IPS-NIHi11 (cell line): ENCODE measurements at places on chromosomes 5 and 9.

DNA sequence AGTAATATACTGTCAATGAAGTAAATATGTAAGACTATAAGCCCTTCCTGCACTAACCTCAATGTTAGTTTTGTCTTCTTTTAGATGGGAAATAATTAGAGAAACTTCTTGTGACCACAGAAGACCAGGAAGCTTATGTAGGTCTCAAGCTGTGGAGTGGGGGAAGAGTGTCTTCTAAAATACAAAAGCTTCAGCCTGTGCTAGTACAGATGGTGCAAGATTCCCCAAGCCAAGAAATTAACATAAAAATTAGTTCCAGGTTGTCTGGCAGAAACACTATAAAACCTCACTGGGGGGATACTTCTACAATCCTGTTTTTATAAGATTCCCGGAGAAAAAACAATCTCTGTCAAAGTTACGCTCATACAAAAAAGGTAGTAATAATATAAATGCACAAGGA, 103.6 kb downstream of the FNBP1 start:
- DNase-seq = no peak

- DNase-seq = no peak
Observed at GRCh38 chr9:74556685-74557084, 59.5 kb downstream of the RORB start.

GRCh38 chr5:127650022-127650421, 1.1 kb downstream of the CTXN3 start:
- DNase-seq = peak; percentile 22

DNA sequence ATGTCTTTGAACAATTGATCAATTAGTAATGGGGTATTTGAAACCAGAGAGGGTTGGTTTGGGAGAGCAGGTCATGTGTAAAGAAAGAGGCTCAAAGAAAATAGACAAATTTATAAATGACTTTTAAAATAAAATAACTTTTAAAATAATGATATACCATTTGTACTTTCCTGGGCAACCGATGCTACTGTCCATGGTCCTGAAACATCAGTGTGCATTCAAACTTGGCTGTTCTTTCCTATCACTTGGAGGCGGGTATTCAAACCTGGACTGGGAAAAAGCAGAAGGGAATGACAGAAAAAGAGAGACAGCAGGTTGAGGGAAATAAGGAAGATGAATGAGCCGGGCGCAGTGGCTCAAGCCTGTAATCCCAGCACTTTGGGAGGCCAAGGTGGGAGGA, 1446.4 kb upstream of the WWC1 start:
- peak; percentile 51 for DNase-seq

DNA sequence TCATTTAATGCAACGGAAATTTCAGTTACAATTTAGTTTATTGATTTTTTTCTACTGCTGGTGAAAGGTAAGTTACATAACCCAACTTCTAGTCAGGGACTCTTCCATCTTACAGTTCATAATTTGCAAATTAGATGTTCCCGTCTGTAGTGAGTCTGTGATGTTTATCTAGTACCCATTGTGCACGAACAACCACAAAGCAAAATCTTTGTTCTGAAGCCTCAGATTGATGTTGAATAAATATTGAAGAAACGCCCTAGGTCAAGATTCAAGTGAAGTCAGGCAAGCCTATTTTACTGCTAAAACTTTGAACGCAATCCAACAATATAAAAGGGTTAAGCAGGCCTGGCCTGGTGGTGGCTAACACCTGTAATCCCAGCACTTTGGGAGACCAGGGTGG, 43.1 kb downstream of the BASP1 start:
- DNase-seq = no peak

DNA sequence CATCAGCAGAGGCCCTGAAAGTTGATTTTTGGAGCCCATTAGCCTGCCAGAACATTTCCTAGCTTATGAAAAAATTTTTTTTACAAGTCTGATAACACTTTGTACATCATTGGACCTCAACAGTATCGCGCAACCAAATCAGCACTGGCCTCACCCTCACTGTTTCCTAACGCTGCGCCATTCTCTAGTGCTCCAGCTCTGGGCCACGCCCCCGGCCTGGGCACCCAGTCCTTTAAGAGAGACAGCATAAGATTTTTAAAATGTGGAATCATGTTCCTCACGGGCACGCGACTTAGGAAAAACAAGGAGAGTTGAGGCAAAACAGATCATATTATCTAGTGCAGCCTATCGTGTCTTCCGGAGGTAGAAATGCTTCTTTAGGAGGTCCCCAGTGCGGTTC, 114.5 kb downstream of the BOD1 start:
- DNase-seq = no peak

GRCh38 chr9:15635752-15636151, 82.9 kb downstream of the CCDC171 start:
- no peak for DNase-seq

GRCh38 chr5:134006115-134006514, 1.3 kb upstream of the VDAC1 start:
- no peak for DNase-seq

DNA sequence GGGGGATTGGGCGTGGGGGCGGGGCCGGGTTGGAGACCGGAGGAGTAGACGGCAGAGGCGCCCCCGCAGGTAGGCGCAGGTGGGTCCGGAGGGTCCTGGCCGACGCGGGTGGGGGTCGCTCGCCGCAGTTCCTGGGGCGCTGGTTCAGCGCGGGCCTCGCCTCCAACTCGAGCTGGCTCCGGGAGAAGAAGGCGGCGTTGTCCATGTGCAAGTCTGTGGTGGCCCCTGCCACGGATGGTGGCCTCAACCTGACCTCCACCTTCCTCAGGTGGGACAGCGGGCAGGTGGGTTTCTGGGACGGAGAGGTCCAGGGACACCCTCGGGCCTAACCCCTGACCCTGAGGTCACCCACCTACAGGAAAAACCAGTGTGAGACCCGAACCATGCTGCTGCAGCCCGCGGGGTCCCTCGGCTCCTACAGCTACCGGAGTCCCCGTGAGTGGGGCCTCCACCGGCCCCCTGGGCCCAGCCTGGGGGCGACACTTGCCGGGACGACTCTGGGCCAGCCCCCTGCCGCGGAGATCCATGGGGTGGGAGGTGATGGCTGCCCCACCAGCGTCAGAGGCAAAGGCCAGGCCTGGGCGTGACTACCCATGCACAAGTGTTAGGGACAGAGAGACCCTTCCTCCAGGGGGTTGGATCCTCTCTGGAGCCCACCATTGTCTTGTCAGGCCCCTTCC, 1.7 kb downstream of the PTGDS start:
- DNase-seq = no peak
